ENCODE measurements at places on chromosomes 7 and 10. TPM values are rescaled to one million over a fixed set of nuclear protein-coding genes. Genes with fewer than 3 reads are reported as not detected.

Gene SORBS1
- polyA plus RNA-seq = 25.4 TPM

Gene NRP1
- 70.9 TPM for polyA plus RNA-seq

Gene SPAG6
- polyA plus RNA-seq = not detected

Gene SEPHS1
- 43.0 TPM for polyA plus RNA-seq

Gene C10orf143
- polyA plus RNA-seq = 7.1 TPM

Gene MYL7
- 0.15 TPM for polyA plus RNA-seq

Gene GPR141
- polyA plus RNA-seq = 0.09 TPM

Gene EMX2
- 0.79 TPM for polyA plus RNA-seq

Gene MEIG1
- not detected for polyA plus RNA-seq

Gene SFRP4
- 3.0 TPM for polyA plus RNA-seq

Gene LRRTM3
- not detected for polyA plus RNA-seq

Gene TRA2A
- polyA plus RNA-seq = 37.2 TPM

Gene RSPH10B2
- 0.07 TPM for polyA plus RNA-seq

Gene THSD7A
- polyA plus RNA-seq = 1.9 TPM

Gene ADGRA1
- 0.07 TPM for polyA plus RNA-seq

Gene SEMA3D
- 1.1 TPM for polyA plus RNA-seq

Gene DENND2A
- 1.2 TPM for polyA plus RNA-seq

Gene FGL2
- polyA plus RNA-seq = 14.6 TPM

Gene RBM20
- 0.67 TPM for polyA plus RNA-seq

Gene PTN
- polyA plus RNA-seq = 19.0 TPM

Gene RADIL
- polyA plus RNA-seq = 6.2 TPM

Gene UCN3
- not detected for polyA plus RNA-seq

Gene POLR3A
- polyA plus RNA-seq = 4.9 TPM
